ENCODE measurements at places on chromosomes 7 and 10.
A peak's percentile ranks its signal among the peaks of the same experiment; 100 is the strongest.

DNA sequence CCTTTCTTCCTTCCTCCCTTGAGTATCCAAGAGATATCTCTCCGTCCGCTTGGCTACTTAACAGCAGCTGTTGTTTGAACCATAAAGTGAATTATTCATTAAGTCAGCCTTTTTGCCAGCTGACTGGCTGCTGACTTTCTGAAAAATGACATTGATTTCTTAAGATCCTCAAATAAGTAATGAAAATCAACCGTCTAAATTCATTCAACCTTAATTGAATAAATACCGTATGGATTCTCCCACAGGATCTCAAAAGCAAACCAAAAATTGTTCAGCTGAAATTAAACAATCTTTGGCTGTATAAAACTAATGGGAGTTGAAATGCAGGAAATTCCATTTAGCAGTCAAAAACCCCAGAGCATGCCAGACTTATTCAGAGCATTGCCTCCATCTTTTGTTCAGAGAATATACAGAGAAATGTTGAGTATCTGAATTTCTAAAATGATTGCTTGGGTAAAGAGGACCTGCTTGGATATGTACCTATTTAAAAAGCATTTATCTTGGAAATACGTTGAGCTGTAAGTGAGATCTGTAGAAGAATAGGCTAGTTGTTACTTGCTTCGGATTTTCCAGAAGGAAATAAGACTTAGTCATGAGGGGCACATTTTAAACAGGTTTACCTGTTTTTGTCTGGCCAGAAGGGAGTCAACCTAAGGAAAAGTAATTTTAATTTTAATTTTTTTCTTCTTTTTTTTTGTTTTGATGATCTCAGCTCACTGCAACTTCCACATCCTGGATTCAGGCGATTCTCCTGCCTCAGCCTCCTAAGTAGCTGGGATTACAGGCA lies 136.2 kb downstream of the PLXDC2 start:
- peak; percentile 71 for DNase-seq

DNA sequence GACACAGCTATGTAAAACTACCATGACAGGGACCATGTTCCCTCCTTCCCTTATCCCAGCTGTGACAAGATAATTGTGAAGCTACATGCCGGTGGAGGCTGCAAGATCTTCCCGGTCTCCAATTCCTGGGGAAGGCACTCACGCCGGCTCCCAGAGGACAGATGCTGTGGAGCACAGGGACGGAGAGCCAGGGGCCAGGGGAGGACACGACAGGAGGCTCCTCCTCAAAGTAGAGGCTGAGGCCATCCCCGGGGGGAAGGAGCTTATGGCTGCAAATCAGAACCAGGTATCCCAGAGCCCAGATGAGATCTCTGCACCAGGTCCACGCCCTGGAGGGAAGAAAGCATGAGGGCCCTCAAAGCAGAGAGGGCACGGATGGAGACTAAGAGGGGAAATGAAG lies 286.2 kb downstream of the TCERG1L start:
- no peak for DNase-seq

DNA sequence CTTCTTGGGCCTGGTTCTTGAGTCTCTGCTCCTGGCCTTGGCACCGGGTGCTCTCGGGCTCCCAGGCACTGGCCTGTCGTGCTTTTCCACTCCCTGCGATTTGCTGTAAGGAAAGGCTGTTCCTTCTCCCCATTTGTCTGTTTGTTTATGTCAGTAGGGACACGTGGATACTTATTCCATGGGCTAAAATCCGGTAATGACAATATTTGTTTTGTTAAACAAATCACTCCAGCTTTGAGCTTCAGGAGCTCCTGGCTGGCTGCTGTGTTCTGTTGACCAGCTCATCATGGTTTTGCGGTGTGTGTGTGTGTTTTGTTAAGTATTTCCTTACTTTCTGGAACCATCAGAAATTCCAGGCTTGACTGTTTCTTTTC lies 17.5 kb upstream of the JAKMIP3 start:
- no peak for DNase-seq

- DNase-seq: no peak
Observed at GRCh38 chr10:128979405-128979804, 487.6 kb upstream of the MGMT start.

GRCh38 chr10:35000936-35001335 lies 89.2 kb downstream of the CUL2 start:
- DNase-seq: no peak

DNA sequence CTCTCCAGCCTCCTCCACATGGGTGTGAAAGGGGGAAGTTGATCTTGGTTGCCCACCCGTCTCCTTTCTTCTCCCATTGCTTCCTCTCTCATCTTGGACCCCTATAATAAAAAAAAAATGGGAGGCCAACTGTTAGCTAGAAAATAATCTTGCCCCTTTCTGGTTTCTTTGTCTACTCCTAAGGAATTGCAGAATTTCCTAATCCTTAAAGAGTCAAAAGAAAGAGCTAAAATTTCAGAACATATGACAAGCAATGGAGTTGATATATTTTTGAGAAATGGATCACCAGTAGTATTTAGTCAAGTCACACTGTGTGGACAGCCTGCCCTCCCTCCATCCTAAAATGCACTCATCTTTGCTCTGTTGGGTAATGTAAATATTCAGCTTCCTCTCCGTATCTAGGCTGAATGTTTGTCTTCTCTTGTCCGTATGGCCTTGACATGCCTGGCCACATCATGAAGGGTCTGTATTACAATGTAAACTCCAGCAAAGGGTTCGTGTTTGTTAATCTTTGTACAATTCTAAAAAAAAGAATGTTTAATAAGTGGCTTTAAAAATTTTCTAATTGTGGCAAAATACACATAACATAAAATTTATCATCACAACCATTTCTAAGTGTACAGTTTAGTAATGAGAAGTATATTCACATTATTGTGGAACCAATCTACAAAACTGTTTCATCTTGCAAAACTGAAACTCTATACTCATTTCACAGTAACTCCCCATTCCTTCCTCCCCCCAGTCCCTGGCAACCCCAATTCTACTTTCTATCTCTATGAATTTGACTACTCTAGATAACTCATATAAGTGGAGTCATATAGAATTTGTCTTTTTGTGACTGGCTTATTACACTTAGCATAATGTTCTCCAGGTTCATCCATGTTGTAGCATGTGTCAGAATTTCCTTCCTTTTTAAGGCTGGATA lies 71.5 kb downstream of the ZNF92 start:
- DNase-seq: no peak

- no peak for DNase-seq
Observed at GRCh38 chr7:159102681-159103381, 41.8 kb downstream of the VIPR2 start.

- DNase-seq: no peak
Observed at GRCh38 chr7:149713061-149713730, 60.2 kb downstream of the ZNF467 start.

Measured in foreskin keratinocyte (primary cell).